ENCODE measurements at places on chromosomes 12 and 14.

DNA sequence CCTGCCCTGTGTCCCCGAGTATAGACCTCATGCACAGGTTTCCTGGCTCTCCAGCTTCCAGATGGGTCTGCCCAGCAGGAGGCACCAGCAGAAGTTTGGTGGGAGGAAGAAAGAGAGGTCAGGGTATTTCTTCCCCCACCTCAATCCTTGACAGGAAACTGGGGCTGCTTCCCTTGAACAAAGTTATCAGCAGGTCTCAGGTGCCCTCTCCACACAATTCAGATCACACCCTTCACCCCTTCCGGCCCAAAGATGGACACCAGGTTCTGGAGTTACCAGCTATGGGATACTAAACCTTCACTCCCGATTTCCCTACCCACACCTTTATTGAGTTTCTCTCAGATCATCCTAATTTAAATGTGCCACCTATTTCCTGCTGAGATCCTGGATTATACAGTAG, 1.2 kb downstream of the SART3 start:
- no peak for DNase-seq

DNA sequence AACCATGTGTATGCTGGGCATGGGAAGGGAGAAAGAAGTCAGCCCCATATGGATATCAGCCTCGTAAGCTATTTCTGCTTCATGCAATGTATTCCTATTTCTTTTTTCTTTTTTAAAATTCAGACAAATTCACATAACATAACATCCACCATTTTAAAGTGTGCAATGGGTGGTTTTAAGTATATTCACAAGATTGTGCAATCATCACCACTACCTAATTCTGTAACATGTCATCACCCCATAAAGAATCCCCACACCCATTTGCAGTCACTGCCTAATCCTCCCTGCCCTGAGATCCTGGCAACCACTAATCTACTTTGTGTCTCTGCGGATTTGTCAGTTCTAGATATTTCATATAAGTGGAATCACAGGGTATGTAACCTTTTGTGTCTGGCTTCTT, 9.5 kb downstream of the POMT2 start:
- DNase-seq, result no peak

DNA sequence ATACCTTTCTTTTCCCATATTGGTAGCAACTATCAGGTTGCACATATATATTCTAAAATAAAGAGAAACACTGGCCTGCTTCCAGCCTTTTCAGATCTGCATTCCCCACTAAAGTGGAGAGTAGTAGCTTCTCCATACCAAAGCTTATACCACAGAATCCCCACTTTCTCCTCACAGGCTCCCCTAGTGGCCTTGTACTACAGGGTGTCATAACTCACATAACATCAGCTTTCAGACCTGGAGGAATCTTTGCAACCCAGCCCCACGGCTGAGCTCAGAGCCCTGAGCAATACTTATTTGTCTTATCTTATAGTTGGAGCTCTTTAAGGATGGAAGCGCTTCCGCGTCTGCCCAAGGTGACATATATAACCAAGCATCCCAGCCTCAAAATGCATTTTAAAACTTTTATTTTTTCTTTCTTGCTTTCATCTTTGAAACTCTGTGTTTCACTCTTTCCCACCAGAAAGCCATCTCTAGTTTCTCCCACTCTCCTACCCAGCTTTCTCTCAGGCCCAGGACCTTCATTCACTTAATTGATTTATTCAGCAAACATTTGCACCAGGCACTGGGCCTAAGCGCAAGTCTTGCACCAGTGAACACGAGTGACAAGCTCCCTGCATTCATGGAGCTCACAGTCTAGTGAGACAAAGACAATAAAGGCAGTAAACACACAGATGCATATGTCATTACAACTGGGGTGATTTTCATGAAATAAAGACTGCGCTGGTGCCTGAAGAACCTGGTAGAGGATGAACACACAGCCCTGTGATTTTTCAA, 254.7 kb downstream of the IPO8 start:
- no peak for DNase-seq

DNA sequence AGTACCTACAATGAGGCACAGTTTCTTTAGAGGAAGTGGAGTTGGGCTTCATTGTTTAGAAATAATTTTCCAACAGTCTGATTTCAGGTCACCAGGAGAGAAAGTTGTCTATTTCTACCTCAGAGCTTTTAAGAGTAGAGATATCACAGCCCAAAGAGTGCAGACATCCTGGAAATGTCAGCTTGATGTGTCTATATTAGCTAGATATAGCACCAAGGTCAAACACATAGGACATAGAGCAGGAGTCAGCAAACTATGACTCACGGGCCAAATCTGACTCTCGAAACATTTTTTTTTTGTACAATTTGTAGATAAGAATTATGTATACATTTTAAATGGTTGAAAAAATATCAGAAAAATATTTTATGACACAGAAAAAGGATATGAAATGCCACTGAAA, 53.7 kb downstream of the KCNC2 start:
- no peak for DNase-seq

DNA sequence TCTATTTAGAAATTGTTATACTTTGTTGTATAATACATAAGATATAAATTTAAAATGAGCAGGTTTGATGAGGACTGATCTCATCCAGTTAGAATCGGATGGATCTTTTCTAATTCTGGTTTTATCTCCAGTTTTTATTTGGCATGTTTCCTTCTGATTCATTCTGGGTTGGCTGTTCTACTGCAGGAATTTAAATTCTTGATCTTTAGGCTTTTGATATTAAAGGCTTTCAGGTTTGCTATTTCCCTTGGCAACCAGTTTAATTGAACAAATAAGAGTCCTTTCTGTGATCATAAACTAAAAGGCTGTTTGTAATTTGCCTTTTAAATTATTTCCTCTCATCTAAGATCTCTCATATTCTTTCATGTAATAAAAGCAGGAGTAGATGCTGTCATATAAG, 83.4 kb downstream of the PDE6H start:
- no peak for DNase-seq
